ENCODE measurements at places on chromosomes 11 and 22.

- no peak for DNase-seq
Observed at GRCh38 chr22:39537975-39538374, 5.4 kb upstream of the RPS19BP1 start.

GRCh38 chr11:92854162-92854561 lies 115.3 kb upstream of the MTNR1B start:
- DNase-seq: no peak

GRCh38 chr22:29002603-29003002 lies 59.0 kb downstream of the C22orf31 start:
- no peak for DNase-seq

DNA sequence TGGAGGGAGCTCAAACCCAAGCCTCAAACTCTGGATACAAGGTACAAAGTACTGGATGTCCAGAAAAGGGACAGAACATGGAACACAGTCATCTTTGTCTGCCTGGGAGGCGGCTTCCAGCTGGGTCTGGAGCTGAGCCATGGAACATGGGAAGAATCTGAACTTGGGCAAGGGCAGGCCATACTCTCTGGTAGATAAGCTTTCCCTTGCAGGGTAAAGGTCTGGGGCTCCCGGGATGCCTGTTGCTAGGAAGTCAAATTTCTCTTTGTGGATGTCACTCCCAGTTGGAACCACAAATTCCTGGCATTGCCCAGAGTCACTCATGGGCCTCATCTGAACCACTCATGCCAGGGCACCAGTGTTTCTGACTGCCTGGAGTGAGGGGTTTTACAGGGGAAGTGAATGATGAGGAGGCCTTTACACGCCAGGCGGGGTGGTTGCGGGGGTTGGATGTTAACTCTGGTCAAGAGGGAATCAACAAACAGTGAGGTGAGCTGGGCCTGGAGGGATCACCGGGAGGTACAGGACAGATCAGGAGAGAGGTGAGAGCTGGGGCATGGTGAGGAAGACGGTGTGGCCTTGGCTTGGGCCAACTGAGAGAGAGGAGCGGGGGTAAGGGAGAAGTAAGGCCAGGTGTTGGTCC lies 5.7 kb downstream of the FTH1 start:
- no peak for DNase-seq

DNA sequence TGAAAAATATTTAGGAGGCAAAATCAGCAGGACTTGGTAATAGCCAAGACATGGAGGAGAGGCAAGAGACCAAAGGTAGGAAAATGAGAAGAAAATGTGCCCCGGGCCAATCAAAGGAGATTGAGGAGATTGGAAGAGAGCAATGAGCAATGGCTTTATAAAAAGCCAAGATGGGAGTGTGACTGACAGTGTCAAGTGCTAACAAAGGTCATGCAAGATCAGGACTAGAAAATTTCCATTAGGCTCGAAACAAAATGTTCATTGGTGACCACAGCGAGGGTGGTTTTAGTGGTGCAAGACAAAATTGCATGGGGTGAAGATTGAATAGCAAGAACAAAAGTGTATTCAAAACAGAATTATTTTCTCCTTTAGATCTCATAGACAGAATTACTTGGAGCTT lies 45.2 kb upstream of the TBCEL start:
- DNase-seq: no peak

GRCh38 chr11:62918531-62918930 lies 2.6 kb downstream of the CHRM1 start:
- DNase-seq: no peak

GRCh38 chr11:44627911-44628729 lies 62.7 kb downstream of the CD82 start:
- DNase-seq: no peak

- DNase-seq: no peak
Observed at GRCh38 chr11:74634537-74634936, 42.2 kb downstream of the POLD3 start.

DNA sequence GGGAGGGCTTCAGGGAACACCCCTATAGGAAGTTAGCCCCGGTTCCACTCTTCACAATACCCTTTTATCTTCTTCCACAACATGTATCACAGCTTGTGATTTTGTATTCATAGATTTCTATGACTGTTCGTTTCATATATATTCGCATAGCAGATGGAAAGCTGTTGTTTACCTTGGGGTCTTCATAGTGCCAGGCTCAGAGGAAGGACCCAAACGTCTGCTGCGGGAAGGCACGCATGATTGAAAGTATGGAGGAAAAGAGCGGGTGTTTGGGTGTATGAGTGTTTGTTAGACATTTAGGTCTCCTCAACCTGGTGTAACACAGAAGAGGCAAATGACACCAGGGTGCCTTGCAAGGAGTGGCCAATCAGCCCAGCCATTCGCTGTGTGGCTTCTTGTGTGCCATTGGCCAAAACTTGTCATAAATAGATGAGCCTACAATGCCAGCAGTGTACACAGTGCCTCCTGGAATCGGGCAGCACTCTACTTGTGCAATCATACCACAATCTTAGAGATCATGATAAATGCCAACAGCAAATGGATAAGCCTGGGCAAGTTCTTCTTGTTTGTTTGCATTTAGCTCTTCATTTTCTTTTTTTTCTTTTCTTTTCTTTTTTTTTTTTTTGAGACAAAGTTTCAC lies 10.9 kb upstream of the ADA2 start:
- DNase-seq: no peak

Data from right kidney (tissue), 9 donors.